Thymus (tissue), 14 donors: ENCODE measurements at places on chromosomes 2 and 18. TPM values are rescaled to one million over a fixed set of nuclear protein-coding genes. Genes with fewer than 3 reads are reported as not detected.

- H3K4me3 ChIP-seq, result no peak overlapping the region
- H3K27me3 ChIP-seq, result no peaks in the 10 kb centered on the region
- H3K27ac ChIP-seq, result no peak overlapping the region
- no peaks in the 10 kb centered on the region for H3K36me3 ChIP-seq
- DNase-seq, result no peak
Observed at GRCh38 chr2:147101941-147102790, 742.7 kb upstream of the ACVR2A start.

DNA sequence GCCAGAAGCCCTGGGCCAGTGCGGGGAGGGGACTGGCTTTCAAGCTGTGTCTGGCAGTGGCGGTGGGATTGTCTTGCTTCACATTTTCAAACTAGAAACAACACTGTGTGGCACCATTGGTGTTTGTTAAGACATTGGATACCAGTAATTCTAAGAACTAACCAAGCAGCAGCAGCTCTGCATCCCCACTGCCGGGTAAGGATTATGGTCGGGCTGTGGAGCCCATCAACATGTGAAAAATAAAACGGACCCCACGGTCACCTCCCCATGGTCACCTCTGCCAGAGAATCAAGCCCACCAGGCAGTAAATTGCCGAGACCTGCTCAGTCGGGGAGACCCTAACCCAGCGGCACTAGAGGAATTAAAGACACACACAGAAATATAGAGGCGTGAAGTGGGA lies 65.3 kb downstream of the C18orf63 start:
- H3K27ac ChIP-seq, result no peak overlapping the region
- H3K4me3 ChIP-seq, result no peak overlapping the region
- no peak for DNase-seq
- H3K4me1 ChIP-seq, result peaks cover 8% of the 10 kb centered on the region
- no peaks in the 10 kb centered on the region for H3K36me3 ChIP-seq

DNA sequence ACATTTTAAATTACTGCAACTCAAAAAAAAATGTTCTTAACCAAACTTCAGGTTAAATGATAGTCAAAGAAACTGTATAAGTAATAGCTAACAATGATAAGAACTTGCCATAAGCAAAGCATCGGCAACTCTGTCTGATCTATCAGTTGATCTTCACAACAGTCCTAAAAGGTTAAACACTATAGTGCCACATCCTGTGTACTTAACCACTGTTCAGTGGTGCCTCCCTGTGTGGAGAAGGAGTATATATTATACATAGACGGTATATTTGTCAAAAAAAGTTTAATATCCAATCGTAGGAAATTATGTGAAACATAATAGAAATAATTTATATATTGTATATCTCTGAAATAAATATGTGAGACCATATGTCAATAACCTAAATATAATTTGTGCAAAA lies 13.0 kb downstream of the DTNA start:
- H3K4me3 ChIP-seq, result no peak overlapping the region
- H3K27me3 ChIP-seq, result no peaks in the 10 kb centered on the region
- DNase-seq, result no peak
- H3K4me1 ChIP-seq, result no peaks in the 10 kb centered on the region

DNA sequence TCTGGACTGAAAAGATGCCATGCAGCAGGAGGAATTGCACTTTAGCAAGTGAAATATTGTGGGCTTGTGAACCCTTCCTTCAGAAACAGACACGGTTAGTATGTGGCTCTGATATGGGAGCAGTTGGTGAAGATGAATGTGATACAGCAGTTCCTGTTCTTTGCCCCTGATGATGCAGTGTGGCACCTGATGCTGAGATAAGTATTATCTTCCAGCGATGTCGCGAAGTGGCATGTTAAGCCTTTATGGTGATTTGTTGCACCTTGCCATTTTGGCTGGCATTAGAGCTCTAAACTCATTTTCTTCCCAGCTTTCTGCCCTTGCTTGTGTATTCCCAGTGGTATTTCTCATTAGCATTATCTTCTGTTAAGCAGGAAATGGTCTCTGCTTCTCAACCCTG lies 441.6 kb upstream of the RAB12 start:
- H3K4me1 ChIP-seq, result no peaks in the 10 kb centered on the region
- H3K4me3 ChIP-seq, result no peak overlapping the region
- H3K36me3 ChIP-seq, result no peaks in the 10 kb centered on the region
- no peak for DNase-seq

GRCh38 chr2:33213244-33213643 lies 263.2 kb upstream of the RASGRP3 start:
- H3K27ac ChIP-seq, result no peak overlapping the region
- no peaks in the 10 kb centered on the region for H3K27me3 ChIP-seq
- H3K4me3 ChIP-seq, result no peak overlapping the region
- no peak for DNase-seq
- no peaks in the 10 kb centered on the region for H3K36me3 ChIP-seq

DNA sequence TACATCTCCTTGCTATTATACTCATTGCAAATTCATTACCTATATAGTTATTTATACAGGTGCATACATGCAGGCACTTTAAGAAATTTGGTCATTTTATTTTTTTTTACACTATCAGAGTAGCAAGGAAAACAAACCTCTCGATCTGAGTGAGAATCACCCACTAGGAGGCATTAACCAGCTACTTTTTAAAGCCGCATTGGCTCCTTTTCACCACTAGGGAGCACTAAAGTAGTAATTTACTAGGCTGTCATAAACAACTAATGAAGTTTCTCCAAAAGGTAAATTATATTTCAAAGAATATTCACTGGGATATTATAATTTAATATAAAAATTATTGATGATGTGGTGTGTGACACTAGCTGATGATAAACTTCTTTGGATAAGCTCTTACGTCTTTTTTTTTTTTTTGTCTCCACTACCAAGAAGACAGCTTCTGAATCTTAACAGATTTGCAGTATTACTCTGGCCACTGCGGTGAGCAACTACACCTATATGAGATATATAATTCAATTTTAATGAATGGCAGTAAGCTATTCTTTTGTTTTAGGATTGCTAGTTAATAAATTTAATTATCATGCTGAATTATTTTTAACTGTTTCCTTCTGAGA lies 101.9 kb downstream of the NOL4 start:
- DNase-seq, result no peak
- no peak overlapping the region for H3K27ac ChIP-seq

The TTN gene
- total RNA-seq, result 5.4 TPM

DNA sequence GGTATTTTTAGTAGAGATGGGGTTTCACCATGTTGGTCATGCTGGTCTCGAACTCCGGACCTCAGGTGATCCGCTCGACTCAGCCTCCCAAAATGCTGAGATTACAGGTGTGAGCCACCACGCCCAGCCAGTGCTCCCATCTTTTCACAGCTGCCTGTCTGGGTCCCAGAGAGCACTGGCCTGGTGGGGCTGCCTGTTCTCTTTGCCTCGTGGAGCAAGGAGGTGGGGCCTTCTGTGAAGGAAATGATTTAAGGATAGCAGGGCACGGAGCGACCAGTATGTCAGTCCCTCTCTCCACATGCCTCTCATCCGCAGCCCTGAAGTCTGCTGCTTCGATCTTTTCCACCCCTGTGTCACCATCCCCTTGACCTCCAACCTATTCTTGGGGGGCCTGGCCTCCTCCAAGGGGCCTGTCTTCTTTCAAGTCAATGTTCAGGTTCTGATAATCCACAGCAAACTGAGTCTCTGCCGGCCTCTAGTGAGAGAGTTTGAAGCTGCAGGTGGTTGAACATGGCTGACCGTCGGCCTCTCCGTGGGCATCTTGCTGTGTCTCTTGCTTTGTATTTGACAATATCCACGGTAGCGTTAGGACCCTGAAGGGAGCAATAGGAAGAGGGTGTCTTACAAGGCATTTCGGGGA lies 28.2 kb upstream of the GIGYF2 start:
- H3K36me3 ChIP-seq, result no peaks in the 10 kb centered on the region
- H3K4me1 ChIP-seq, result no peaks in the 10 kb centered on the region
- no peak for DNase-seq

GRCh38 chr2:159640176-159640575 lies 23.8 kb upstream of the BAZ2B start:
- DNase-seq, result no peak
- H3K4me3 ChIP-seq, result no peak overlapping the region
- no peaks in the 10 kb centered on the region for H3K27me3 ChIP-seq

The AUP1 gene
- total RNA-seq, result 59.5 TPM

DNA sequence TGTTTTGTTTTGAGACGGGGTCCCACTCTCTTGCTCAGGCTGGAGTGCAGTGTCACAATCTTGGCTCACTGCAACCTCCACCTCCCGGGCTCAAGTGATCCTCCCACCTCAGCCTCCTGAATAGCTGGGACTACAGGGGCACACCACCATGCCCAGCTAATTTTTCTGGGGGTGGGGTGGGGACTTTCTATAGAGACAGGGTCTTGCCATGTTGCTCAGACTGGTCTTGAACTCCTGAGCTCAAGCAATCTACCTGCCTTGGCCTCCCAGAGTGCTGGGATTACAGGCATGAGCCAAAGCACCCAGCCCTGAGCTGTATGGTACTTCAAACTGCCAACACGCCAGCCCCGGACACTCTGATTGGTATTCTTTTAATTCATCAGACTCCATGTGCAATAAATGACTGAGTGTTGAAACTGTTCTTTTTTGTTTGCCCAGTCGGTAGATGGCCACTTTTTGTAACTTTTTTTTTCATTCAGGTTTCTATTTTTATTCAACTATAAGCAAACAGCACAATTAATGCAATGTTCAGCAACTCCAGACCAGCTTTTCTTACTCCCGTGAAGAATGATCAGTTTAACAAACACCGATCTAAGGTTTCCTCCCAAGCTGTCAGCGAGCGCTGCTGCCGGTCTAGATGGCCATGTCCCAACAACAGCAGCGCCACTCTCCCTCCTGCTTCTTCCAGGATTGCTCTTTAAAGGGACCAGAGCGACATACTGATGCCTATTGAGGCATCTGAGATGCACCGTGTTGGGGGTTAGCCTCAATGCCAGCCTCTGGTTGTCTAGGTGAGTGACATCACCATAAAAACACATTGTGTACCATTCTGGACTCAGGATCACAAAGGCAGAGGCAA lies 12.5 kb upstream of the TGOLN2 start:
- H3K4me3 ChIP-seq, result no peak overlapping the region
- H3K27ac ChIP-seq, result no peak overlapping the region
- H3K36me3 ChIP-seq, result peaks cover 17% of the 10 kb centered on the region
- no peaks in the 10 kb centered on the region for H3K4me1 ChIP-seq
- DNase-seq, result no peak
- no peaks in the 10 kb centered on the region for H3K27me3 ChIP-seq

DNA sequence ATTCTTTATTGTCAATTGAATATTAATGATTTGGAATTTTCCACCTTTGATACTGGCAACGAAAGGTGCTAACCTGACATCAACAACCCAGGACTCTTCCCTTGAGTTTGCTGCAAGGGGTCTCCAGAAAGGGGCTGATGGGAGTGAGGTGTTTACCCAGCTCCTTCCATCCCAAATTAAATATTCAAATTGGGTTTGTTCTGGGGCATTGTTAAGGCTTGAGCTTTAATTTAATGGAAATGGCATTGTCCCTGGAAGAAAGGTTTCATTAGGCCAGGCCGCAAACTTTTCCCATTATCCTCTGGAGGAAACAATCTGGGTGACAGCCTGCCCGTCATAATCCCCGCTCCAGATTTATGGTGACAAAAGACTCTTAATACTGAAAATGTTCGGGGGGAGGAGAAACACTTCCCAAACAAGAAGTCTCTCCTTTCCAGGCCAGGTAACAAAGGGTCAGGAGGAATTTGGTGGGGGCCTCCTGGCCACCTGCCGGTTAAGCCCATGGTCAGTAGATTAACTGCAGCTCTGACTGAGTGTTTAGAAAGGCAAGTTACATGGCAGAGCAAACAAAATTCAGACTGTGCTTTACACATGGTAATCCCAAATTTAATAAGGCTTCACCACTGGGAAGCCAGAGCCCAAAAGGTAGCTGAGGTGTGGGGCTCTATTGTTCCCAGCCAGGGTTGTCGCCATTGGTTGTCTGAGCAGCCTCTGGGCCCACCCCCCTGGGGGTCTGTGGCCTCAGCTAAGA lies 151.4 kb upstream of the SIX3 start:
- H3K36me3 ChIP-seq, result no peaks in the 10 kb centered on the region
- no peak for DNase-seq
- H3K4me3 ChIP-seq, result no peak overlapping the region
- peaks cover 25% of the 10 kb centered on the region for H3K27me3 ChIP-seq
- H3K4me1 ChIP-seq, result no peaks in the 10 kb centered on the region

The GPR35 gene
- total RNA-seq, result 5.9 TPM

GRCh38 chr2:43280994-43281393 lies 54.6 kb upstream of the ZFP36L2 start:
- H3K4me1 ChIP-seq, result no peaks in the 10 kb centered on the region
- no peaks in the 10 kb centered on the region for H3K27me3 ChIP-seq
- no peak overlapping the region for H3K27ac ChIP-seq

The STON1 gene
- 1.8 TPM for total RNA-seq

- no peak overlapping the region for H3K4me3 ChIP-seq
- H3K27me3 ChIP-seq, result no peaks in the 10 kb centered on the region
- H3K27ac ChIP-seq, result no peak overlapping the region
- no peak for DNase-seq
- H3K36me3 ChIP-seq, result no peaks in the 10 kb centered on the region
- no peaks in the 10 kb centered on the region for H3K4me1 ChIP-seq
Observed at GRCh38 chr2:6368281-6368680, 497.4 kb downstream of the CMPK2 start.

The RNU2-63P gene
- 91.1 TPM for total RNA-seq

The COL6A3 gene
- total RNA-seq, result 28.8 TPM

- no peak for DNase-seq
- H3K27me3 ChIP-seq, result no peaks in the 10 kb centered on the region
- H3K27ac ChIP-seq, result no peak overlapping the region
- no peaks in the 10 kb centered on the region for H3K36me3 ChIP-seq
- no peak overlapping the region for H3K4me3 ChIP-seq
Observed at GRCh38 chr2:8598295-8599165, 83.3 kb upstream of the ID2 start.
